SJCRH30 (cell line): ENCODE measurements at places on chromosomes 2 and 18. TPM values are rescaled to one million over a fixed set of nuclear protein-coding genes. Genes with fewer than 3 reads are reported as not detected.

Gene DAPL1
- not detected in 2 replicates for total RNA-seq

DNA sequence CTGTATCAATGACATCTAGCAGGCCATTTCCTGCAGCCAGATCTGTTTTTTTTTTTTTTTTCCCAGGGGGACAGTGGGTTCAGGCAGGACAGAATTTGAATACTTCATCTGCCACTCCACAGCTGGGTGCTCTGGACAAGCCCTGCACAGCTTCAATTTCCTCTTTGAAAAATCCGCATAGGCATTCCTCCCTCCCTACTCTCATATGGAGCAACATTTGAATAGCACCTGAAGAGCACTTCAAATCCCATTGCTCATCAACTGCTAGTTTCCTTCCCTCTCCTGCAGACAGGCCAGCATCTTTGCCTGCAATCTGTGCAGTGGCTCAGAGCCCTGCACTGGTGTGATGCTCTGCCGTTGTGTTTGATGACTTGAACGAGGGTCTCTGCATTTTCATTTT lies 326.3 kb downstream of the TSN start:
- no peak for DNase-seq

DNA sequence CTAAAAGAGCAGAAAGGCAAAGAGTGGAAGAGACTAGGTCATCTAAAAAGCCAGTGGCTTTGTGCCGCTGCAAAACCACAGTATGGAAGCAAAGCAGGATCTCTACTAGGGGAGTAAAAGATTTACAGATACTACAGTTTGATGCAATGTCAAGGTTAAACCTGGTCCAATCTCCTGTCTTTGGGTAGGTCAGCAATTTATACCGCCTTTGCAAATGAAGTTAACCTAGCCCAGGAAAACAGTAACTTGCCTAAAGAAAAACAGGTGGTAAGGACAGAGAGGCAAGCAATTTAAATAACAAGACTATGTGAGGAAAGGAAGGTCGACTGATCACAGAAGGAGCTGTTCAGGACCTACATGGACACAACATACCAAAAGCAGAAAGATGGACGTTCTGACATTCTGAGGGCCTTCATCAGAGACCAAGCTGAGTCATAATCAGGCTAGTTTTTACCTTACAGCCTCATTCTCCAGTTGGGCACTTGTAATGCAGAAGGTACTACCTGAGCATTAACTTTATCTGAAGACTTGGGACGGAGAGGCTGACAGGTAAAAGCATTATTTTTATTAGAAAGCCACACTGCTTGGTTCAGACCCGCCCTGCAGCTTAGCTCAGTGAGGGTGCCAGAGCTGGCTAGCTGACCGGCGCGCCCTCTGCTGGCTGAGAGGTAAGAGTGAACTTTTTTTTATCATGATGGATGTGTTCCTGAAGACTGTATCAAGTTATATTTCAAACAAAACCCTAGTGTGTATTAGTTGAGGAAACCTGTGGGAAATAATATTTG lies 15.9 kb downstream of the CDKL4 start:
- peak; percentile 86 for DNase-seq

Gene FARP2
- total RNA-seq, result 68.6 and 69.6 TPM in 2 replicates

GRCh38 chr2:216349366-216349765 lies 22.9 kb downstream of the MARCHF4 start:
- no peak for DNase-seq

- DNase-seq, result peak; percentile 4
Measured at GRCh38 chr18:22813648-22814328, 119.3 kb upstream of the RBBP8 start.

DNA sequence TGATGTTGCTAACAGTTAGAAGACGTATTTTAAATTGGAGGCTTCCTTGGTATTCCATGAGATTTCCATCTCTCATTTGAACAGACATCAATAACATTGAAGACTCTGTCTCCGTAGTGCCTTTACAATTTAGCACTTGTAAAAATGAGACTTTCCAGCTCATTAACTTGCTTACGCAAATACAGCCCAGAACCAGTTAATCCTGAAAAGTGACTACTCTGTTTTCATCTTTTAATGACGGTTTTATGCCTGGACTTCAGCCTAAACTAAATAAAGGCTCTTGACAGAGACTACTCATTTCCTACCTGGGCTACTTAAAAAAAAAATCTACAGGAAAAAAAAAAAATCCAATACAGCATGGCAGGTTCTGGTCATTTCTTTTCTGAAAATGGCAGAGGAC lies 148.6 kb downstream of the LRATD1 start:
- no peak for DNase-seq

DNA sequence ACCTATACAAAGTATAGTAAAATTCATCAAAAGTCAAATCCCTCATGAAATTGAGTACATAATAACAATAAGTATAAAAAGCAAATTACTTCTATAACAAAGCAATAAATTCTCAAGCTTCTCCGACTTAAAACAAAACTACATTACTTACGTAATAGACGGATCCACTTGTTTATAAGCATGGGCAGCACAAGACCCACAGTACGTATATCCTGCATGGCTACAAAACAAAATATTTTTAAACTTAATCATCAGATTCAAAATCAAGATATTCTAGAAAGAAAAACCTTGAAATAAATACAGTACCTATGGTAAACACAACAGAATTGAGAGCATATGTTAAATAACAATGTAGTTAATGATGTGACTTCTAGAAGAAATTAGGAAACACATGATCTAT lies 78.9 kb downstream of the MEMO1 start:
- no peak for DNase-seq
